Foreskin keratinocyte (primary cell): ENCODE measurements at places on chromosomes 7 and 10. TPM values are rescaled to one million over a fixed set of nuclear protein-coding genes. Genes with fewer than 3 reads are reported as not detected.
A peak's percentile ranks its signal among the peaks of the same experiment; 100 is the strongest.

DNA sequence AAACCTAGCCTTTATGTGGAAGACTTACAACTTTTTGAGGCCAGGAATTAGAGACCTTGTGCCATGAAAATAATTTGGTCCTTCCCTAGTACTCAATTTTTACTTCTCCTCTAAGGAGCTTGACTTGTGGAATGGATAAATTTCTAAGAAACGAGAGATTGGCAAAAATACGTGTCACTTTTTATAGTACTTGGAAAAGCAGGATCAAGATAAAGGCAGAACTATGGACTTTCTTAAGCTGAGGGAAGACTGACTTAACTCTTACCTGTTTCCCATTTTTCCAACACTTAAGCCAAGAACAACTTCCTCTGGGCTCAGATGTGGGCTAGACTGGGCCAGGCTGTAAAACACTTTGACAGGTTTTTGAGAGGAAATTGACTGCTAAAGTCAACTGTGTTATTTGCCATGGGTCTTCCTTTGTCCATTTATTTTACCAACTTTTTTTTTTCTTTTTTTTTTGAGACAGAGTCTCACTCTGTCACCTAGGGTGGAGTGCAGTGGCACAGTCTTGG is 2.0 kb upstream of the WBP1L start:
- DNase-seq, result no peak

GRCh38 chr7:140223515-140224221 is 46.9 kb upstream of the KDM7A start:
- DNase-seq, result no peak

- DNase-seq, result peak; percentile 50
These were observed 1.5 kb downstream of the DOCK4 start for GRCh38 chr7:112204499-112205342.

DNA sequence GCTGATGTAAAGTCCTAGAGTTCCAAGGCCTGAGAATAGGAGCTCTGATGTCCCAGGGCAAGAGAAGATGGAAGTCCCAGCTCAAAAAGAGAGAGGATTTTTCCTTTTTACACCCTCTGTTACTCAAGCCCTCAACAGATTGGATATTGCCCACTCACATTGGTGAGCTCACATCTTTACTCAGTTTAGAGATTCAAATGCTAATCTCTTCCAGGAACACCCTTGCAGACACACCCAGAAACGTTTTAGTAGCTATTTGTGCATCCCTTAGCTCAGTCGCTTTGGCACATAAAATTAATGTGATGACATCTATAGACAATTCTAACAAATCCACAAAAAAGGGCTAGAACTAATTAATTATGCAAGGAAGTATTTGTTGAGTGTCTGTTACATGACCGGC is 27.1 kb downstream of the ARMC3 start:
- no peak for DNase-seq

GRCh38 chr7:39623732-39624441 is 515 bp downstream of the RALA start:
- DNase-seq, result no peak

DNA sequence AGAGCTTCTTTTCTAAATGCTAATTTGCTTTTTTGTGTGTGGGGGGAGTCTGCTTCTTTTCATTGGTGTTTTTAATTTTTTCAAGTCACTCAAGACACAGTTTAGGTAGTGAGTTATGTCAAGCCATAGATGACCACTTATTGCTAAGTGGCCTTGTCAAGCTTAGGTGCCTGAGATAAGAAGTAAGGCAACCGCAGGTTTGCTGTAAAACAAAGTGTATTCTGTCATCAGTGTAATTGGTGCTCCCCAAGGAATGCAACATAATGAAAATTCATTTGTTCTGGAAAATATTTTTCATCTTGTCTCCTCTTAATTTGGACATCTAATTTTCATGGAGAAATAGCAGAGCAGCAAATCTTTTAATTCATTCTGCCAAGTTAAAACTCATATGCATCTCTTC is 249.6 kb downstream of the EXOC4 start:
- DNase-seq, result no peak

- no peak for DNase-seq
These were observed 64.5 kb upstream of the MRLN start for GRCh38 chr10:59817773-59818172.

Gene NAPEPLD
- 1.2 and 1.9 TPM in 2 replicates for polyA plus RNA-seq

GRCh38 chr7:30755384-30756154 is 3.6 kb downstream of the INMT start:
- DNase-seq, result no peak

Gene BTBD16
- 0.55 and 0.68 TPM in 2 replicates for polyA plus RNA-seq

DNA sequence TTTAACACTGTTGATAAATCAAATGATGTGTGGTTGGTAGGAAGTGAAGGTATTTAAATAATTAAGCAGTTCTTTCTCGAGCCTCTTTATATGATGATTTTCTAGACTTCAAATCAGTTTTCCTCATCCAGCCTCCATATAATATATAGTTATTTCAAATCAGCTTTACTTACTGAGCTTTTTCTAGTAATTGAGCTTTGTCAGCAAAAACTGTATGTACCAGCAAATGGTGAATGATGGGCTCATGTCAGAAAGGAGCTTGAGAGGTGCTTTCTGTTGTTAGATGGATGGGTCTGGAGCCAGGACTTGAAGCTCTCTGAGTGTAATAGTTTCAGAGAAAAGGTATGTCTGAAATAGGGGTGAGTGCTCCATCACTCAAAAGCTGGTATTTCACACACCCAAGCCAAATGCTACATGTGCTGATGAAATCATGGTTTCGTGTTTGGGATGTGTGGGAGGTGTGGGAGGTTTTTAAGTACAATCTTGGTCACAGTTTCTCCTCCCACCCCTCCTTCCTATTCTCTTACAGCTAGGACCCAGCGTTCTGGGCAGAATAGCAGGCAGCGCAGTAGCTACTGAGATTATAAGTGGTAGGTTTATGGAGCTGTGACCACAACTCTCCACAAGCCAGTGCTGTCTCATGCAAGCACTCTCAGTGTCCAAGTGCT is 55.8 kb downstream of the LRMDA start:
- DNase-seq, result no peak

Gene GIMAP7
- polyA plus RNA-seq, result not detected in 2 replicates

DNA sequence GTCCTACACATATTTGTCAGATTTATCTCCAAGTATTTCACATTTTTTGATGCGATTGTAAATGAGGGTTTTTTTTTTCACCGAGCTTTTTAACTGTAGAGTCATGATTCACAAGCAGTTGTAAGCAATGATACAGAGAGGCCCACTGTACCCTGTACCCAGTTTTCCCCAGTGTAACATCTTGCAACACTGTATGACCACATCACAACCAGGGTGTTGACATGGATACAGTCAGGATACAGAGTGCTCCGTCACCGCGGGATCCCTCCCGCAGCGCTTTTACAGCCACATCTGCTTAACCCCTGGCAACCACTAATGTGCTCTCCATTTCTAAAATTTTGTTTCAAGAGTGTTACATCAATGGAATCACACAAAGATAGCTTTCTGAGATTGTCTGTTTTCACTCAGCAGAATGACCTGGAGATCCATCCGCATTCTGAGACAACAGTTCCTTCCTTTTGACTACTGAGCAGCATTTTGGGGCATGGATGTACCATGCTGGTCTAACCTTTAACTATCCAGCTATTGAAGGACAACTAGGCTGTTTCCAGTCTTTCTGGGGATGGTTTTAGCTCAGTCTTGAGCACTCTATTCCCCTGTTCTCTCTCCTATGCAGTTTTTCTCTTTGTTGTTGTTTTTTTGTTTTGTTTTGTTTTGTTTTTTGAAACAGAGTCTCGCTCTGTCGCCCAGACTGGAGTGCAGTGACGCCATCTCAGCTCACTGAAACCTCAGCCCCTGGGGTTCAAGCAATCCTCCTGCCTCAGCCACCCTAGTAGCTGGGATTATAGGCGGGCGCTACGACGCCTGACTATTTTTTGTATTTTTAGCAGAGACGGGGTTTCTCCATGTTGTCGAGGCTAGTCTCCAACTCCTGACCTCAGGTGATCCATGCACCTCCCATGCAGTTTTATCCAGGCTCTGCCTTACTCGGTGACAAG is 25.9 kb downstream of the GPRIN2 start:
- DNase-seq, result no peak

DNA sequence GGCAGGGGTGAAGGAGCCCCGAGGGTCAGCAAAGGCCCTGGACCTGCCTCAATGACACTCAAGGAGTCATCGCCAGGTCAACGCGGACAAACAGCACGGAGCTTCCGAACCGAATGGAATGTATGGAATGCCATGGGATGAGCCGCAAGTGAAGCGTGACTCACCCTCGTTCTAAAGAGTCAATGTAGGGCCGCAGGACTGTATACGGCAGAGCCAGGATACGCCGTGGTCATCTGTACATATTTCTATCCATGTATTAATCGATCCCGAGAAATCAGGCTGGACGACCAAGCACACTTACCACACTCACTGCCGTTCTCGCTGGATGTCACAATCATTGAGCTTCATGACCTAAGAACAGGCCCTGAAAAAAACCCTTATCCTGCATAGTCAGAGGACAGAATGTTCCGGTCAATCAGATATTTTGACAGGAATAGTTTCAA is 4.3 kb downstream of the SNX8 start:
- DNase-seq, result peak; percentile 53

DNA sequence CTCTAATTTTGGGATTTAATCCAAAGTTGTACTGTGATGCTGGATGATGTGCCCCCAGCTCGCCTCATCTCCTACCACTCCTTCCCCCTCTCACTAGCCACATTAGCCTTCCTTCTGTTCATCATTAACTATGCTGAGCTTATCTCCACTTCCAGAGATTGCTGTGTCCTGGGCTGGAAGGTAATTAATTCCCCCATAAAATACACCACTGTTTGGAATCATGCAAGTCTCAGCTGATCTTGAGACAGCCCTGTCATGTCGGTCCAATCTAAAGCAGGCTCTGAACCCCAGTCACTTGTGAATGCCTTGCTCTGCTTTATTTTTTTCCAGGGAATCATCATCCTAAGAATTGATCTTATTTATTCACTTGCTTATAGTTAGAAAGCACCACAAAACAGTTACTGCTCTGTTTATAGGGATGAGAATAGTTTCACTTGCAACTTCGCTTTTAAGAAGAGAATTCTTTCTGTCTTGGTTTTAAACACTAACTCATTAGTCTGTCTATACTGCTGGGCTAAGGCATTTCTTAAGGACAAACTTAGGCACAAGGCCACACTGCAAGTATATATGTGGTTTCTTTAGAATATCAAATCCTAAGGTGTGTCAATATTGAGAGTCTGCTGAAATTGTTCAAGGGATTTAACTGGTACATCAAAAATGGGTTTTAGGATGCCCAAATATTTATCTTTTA is 341.1 kb upstream of the SEMA3A start:
- DNase-seq, result no peak

DNA sequence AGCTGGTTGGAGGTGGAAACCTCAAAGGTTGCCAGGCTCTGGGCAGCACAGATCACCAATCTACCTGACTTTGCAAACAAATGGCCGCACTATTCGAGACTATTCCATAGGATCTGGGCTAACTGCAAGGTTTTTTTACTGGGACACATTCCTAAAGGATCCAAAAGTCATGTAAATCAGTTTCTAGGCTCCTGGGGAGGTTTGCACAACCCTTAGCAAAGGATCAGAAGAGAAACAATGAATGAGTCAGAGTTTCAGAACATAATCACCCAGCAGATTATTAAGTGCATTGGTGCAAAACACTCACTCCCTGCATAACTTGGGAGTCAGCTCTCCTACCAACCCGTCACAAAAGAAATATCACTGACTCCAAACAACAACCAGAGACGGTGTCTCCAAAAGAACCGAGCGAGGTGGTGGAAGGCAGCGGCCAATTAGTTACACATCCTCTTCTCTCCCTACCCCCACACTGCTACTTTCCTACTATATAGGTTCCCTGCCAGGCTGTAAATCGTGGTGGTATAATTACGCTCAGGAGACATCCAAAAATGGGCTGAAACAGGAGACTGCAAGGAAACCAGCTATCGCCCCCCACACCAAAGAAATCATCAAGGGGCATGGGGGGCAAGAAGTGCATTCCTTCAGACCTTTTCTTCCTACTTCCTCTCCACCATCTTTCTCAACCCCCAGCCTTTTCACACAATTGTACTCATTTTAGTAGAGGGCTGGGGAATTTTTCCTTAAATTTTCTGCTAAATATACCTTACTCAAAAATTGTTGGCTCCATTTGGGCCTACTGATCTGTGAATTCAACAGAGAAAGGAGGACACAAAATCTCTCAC is 3.2 kb downstream of the UBE2H start:
- peak; percentile 94 for DNase-seq

DNA sequence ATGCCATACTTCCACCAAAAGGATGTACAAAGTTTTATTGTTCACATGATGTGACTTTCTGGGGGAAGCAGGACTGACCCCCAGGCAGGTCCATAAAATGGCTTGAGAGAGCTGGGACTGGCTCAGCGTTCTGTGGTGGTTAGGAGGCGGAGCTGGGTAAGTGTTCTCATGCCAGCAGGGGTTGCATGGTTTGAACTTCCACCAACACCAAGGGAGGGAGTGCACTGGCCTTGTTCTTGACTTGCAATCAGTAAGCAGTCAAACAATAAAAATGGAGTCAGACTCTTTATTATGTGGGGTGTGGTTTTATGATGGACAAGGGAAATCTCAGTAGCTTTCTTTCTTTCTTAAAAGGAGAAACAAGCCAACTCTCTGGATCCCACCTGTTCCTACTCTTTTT is 95.4 kb upstream of the PRR15 start:
- no peak for DNase-seq

DNA sequence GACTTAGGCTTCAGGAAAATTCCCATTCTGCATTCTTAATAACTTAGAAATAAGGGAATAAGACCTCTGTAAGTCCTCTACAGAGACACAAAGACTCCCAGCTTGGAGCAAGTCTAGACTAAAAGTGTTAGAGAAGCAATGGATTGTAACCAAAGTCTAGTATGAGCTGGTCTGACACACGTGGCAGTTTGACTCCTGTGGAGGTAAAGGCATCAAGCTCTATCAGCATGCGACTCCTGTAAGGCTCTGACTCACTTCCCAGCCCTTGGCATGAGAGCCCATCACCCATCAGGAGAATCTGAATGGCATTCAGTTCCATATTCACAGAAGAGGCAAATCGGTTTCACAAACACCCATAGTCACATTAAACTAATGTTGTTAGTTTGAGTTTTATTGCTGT is 4.4 kb upstream of the VSTM4 start:
- peak; percentile 21 for DNase-seq

DNA sequence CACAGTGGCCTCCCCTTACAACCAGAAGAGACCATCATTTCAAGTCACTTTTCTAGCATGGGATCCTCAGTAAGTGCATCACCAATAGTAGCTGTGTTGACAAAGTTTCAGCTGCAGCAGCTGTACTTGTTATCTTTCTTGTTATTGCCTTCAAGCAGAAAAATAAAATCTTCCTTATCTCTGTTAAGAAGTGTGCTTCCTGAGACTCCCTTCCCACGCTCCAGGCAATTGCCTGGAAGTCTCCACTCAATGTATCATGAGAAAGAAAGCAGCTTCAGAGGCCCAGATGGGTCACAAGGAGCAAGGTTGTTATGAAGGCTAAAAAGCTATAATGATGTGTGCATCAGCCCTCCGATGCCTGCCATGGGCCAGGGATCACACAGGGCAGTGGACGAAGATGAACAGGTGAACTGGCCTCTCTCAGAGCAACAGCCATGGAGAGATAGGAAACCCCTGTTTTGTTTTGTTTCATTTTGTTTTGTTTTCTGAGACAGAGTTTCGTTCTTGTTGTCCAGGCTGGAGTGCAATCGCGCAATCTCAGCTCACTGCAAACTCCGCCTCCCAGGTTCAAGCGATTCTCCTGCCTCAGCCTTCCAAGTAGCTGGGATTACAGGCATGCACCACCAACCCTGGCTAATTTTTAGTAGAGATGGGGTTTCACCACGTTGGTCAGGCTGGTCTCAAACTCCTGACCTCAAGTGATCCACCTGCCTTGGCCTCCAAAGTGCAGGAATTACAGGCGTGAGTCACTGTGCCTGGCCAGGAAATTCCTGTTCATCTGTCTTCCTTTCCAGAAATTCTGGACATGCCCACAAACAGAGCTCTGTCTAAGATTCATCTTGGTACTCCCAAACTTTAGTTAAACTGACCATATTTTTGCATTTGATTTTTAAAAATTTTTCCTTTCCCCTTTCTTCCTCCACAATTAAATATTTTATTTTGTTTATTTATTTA is 340.5 kb downstream of the TNS3 start:
- DNase-seq, result no peak
